ENCODE measurements at places on chromosomes 7 and 10. TPM values are rescaled to one million over a fixed set of nuclear protein-coding genes. Genes with fewer than 3 reads are reported as not detected.
A peak's percentile ranks its signal among the peaks of the same experiment; 100 is the strongest.

The TMEM236 gene
- total RNA-seq: 0.04 TPM

The GHRHR gene
- total RNA-seq: not detected

The INSYN2A gene
- 0.09 TPM for total RNA-seq

- peak overlapping the region; percentile 39 for H3K27ac ChIP-seq
- no peak for DNase-seq
- H3K4me1 ChIP-seq: peaks cover 13% of the 10 kb centered on the region
- no peak overlapping the region for H3K4me3 ChIP-seq
- H3K27me3 ChIP-seq: no peaks in the 10 kb centered on the region
Measured at GRCh38 chr10:7610651-7611389, 55.9 kb downstream of the ITIH5 start.

DNA sequence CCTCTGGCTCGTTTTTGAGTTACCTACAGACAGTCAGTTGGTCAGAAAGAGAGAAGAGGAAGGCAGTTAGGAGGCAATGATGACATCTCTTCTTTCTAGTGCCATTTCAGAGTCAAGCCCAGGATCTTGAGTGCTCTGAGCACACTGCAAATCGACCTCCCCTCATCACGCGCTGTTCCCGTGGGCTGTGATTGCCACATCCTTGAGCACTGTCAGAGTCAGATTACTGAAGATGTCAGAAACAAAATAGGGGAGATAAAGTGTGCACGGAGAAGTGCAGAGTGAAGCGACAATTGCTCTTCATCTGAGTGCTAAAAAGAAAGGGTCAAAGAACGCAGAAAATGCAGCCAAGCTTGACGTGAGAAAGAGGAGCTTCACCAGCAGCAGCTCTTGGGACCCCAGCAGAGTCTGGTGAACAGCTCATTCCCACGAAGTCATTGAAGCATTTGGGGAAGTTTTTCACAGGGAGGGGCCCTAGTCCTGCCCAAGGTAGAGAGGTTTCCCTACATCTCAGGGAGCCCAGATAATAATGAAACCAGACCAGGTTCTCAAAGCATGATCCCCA, 661.7 kb upstream of the AUTS2 start:
- H3K36me3 ChIP-seq: no peaks in the 10 kb centered on the region
- no peak overlapping the region for H3K27ac ChIP-seq
- H3K4me3 ChIP-seq: no peak overlapping the region
- no peaks in the 10 kb centered on the region for H3K4me1 ChIP-seq

The CLRN3 gene
- total RNA-seq: not detected

DNA sequence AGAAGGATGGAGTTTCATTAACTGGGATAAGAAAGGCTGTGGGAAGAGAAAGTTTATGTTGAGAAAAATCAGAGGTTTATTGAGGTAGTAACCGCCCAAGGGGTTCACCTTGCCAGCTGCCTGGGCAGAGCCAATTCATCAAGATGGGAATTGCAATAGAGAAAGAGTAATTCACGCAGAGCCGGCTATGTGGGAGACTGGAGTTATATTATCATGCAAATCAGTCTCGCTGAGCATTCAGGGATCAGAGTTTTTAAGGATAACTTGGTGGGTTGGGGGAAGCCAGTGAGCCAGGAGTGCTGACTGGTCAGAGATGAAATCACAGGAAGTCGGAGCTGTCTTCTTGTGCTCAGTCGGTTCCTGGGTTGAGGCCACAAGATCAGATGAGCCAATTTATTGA, 70.6 kb downstream of the MALRD1 start:
- DNase-seq: no peak
- no peaks in the 10 kb centered on the region for H3K4me1 ChIP-seq

GRCh38 chr10:24851629-24852028, 100.8 kb downstream of the PRTFDC1 start:
- no peak overlapping the region for H3K4me3 ChIP-seq
- peaks cover 13% of the 10 kb centered on the region for H3K4me1 ChIP-seq
- no peak for DNase-seq
- H3K27ac ChIP-seq: no peak overlapping the region
- peaks cover 10% of the 10 kb centered on the region for H3K36me3 ChIP-seq

DNA sequence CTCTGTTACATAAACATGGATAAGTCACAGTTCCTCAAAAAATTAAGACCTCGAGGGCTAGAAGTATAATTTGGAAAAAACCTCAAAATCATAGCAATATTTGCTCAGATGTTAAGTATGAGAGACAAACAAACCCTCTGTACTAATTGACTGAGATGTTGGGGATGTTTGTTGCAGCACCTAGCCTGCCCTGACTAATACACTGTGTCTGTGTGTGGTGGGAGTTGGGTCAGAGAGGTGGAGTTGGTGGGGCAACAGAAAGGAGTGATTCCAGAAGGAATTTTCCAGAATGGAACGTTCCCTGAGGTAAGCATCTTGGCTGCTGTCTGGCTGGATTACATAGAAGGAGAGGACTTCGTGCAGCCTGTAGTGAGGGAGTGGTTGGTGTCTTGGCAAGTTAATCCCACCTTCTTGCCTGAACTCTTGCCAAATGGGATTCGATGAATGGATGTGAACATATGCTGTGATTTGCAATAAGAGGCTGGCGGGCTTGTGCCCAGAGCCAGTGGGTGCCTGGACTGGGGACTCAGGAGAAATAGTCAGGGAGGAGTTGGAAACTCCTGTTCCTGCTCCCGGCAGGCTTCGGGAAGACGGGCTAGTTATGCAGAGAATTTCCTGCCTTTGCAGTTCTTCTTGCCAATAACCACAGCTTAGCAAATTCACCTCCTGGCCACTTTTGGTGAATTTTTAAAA, 9.3 kb upstream of the FAM180A start:
- H3K27ac ChIP-seq: peak overlapping the region; percentile 89
- no peak for DNase-seq
- H3K36me3 ChIP-seq: peaks cover 2% of the 10 kb centered on the region
- no peaks in the 10 kb centered on the region for H3K27me3 ChIP-seq
- peaks cover 27% of the 10 kb centered on the region for H3K4me1 ChIP-seq

GRCh38 chr7:22647451-22648257, 79.3 kb upstream of the IL6 start:
- no peak overlapping the region for H3K27ac ChIP-seq
- H3K4me3 ChIP-seq: no peak overlapping the region
- H3K36me3 ChIP-seq: peaks cover 6% of the 10 kb centered on the region
- DNase-seq: no peak
- H3K27me3 ChIP-seq: no peaks in the 10 kb centered on the region
- H3K4me1 ChIP-seq: no peaks in the 10 kb centered on the region

DNA sequence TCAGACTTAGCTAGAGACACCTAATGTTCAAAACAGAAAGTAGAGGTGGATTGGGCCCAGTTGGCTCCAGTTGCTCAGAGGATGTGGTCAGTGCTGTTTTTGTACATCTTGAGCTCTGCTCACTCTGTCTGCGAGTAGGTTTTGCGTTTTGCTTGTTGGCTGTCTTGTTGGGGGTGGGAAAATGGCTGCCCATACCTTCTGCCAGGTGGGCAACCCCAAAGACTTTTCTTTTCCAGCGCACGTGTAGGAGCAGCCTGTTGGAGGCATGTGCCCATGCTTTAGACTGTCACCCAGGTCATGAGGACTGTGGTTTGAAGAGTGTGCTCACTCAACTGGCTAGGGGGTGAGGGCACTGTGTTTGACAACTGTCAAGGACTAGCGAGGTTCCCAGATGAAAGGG, 73.9 kb downstream of the KAT6B start:
- no peak for DNase-seq
- peaks cover 73% of the 10 kb centered on the region for H3K4me1 ChIP-seq
- peaks cover 1% of the 10 kb centered on the region for H3K36me3 ChIP-seq
- no peaks in the 10 kb centered on the region for H3K27me3 ChIP-seq
- H3K4me3 ChIP-seq: no peak overlapping the region

The CXCL12 gene
- total RNA-seq: 45.8 TPM

- peaks cover 3% of the 10 kb centered on the region for H3K27me3 ChIP-seq
- no peak overlapping the region for H3K27ac ChIP-seq
- no peak overlapping the region for H3K4me3 ChIP-seq
- no peak for DNase-seq
- no peaks in the 10 kb centered on the region for H3K4me1 ChIP-seq
- no peaks in the 10 kb centered on the region for H3K36me3 ChIP-seq
Measured at GRCh38 chr10:753530-753929, 64.1 kb upstream of the DIP2C start.

DNA sequence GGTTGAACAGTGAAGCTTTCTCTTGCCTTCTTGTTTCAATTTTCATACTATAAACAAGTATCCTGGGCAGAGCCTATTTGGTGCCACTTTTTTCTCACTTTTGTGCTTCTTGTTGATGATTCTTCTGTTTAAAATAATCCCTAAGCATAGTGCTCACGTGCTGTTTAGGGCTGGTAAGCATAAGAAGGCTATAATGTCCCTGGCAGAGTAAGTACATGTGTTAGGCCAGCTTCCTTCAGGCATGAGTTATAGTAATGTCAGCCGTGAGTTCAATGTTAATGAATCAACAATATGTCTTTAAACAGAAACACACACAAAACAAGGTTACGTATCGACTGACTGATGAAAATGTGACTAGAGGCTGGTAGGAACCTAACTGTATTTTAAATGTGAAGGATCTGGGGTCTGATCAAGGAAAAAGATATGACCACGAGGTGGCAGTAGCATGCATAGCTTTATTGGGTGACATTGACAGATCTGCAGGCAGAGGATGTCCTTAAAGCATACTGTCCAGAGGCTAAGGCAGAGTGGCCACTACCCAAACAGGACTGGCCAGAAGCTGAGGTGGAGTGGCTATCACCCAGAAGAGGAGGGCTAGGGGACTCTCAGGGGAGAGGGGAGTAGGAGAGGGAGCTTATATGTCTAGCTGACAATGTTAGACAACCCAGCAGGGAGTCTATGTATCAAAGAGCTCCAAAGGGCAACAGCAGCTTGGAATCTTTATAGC, 113.7 kb downstream of the BRAF start:
- peak; percentile 20 for DNase-seq

DNA sequence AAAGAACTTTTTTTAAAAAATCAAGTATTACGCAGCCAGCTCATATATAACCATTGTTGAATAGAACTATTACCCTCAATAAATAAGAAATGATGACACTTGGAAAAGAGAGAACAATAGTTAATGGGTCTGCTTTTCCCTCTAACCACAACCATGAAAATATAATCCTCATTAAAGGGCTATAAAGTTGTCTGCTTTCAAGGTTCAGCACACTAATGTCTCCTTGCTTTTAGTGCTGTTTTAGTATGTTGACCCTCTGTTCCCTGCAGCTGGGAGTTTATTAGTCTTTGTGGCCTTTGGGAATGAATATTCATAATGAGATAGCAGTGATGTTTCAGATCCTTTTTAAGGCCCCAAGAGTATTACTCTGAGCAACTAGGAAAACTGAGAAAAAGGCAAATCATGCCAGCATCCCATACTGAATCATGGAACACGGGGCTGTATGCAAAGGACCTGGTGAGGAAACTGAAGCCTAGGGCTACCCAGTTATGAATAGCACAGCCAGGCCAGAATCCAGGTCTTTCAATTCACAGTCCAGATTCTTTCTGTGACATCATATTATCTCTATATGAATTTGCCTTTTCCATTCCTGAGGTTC, 332.0 kb upstream of the LRGUK start:
- DNase-seq: no peak
- H3K4me1 ChIP-seq: no peaks in the 10 kb centered on the region
- peaks cover 3% of the 10 kb centered on the region for H3K36me3 ChIP-seq

- peaks cover 27% of the 10 kb centered on the region for H3K4me1 ChIP-seq
- no peak for DNase-seq
- H3K27ac ChIP-seq: peak overlapping the region; percentile 2
Measured at GRCh38 chr7:17506095-17506494, 207.6 kb downstream of the AHR start.

- no peak for DNase-seq
- H3K36me3 ChIP-seq: no peaks in the 10 kb centered on the region
- no peaks in the 10 kb centered on the region for H3K27me3 ChIP-seq
Measured at GRCh38 chr7:26096136-26096535, 55.9 kb upstream of the NFE2L3 start.

DNA sequence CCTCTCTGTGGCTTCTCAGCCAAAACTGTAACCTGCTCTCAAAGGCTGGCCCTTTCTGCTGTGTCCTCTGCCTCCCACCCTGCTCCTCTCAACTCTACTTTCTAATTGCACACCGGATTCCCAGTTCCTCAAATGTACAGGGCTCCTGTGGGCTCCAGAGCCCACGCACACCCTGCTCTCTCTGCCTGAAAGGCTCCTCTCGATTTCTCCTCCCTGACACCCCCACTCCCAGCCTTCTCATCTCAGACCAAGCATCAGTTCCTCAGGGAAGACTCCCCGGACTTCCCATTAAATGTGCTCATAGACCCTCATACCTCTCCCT, 111.7 kb upstream of the STEAP1B start:
- no peaks in the 10 kb centered on the region for H3K4me1 ChIP-seq
- H3K4me3 ChIP-seq: no peak overlapping the region
- no peak for DNase-seq
- H3K27me3 ChIP-seq: no peaks in the 10 kb centered on the region
- H3K36me3 ChIP-seq: no peaks in the 10 kb centered on the region

DNA sequence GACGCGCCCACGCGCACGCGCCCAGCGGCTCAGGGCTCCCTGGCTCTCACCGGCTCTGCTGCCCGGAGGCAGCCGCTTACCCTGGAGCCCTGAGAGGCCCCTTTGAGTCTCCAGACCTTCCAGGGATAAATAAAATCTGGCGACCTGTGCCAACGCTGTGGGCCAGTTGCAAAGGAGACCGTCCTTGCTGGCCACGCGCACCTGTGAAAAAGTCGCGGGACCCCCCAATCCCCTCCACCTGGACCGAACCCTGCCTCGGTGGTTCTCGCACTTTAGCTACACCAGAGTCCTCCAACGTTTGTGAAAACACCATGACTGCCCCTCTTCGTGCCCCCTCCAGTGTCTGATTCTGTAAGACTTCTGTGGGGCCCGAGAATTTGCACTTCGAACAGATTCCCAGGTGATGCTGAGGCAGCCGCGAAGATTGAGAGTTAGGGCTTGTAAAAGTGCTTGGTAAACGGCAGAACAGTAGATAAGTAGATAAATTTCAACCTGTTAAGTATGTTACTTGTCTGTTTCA, 102.4 kb upstream of the SVIL start:
- peak overlapping the region; percentile 84 for H3K27ac ChIP-seq
- H3K27me3 ChIP-seq: no peaks in the 10 kb centered on the region
- peaks cover 48% of the 10 kb centered on the region for H3K4me1 ChIP-seq
- H3K36me3 ChIP-seq: no peaks in the 10 kb centered on the region

The DPYSL4 gene
- 14.4 TPM for total RNA-seq

DNA sequence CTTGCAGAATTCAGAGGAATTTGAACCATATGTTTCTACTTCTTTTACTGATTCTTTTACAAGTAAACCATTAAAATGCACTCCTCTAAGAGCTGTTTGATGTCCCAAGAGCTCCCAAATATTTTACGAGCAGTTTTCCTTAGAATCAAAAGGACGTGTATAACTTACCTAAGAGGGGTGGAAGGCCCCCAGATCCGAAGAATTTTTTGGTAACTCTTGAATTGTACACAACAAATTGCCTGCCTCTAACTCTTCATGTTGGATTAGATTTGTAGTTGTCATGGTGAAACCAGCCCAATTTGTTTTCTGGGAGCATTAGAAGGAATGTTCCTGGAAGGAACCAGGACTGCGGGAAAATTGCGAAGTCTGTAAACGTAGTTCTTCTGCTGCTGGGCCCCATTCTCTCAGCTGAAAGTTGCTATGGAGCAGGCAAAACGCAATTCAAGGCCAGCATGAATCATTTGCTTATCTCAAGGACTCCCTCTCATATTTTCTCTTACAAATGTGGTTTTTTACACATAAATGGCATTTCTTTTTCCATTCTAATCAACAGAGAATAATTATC, 124.8 kb upstream of the TMEM72 start:
- no peak overlapping the region for H3K4me3 ChIP-seq
- DNase-seq: no peak
- H3K4me1 ChIP-seq: peaks cover 28% of the 10 kb centered on the region
- peak overlapping the region; percentile 54 for H3K27ac ChIP-seq
- no peaks in the 10 kb centered on the region for H3K36me3 ChIP-seq

GRCh38 chr7:4154882-4155535, 527.1 kb upstream of the FOXK1 start:
- H3K27me3 ChIP-seq: peaks cover 4% of the 10 kb centered on the region
- no peak overlapping the region for H3K27ac ChIP-seq
- H3K4me1 ChIP-seq: peaks cover 3% of the 10 kb centered on the region
- H3K4me3 ChIP-seq: no peak overlapping the region

Data from mesothelial cell of epicardium (in vitro differentiated cells).